ENCODE measurements at places on chromosomes 1 and 21.

DNA sequence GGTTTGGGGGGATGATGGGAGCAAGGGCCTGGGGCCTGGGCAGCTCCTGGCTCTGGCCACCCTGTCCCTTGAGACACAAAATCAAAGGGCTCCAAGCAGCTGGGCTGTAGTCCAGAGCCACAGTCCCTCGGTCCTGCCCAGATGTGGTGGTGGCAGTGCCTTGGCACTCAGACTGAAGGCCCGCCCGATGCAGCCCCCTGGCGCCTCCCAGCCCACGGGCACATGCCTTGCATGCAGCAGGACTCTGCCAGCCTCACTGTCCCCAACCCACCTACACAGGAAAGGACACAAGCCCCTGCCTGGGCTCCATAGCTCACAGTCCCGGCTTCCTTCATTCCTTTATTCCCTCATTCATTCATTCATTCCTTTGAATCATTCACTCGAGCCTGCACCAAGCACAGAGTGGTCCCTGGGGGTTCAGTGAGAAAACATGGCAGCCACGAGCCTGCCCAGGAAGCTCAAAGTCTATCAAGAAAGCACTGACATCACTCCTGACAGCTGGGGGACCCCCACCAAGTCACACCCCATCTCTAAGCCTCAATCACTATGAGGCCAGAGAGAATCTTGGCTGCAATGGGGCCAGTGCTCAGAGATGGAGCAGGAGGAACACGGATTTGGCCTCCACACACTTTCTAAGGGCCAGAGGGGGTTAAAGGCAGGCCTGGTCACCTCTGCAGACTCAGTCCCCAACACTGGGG lies 5.8 kb downstream of the SDC3 start:
- DNase-seq, result no peak

GRCh38 chr21:14285147-14285761 lies 69.3 kb downstream of the RBM11 start:
- DNase-seq, result no peak

GRCh38 chr1:208497866-208498541 lies 253.8 kb upstream of the PLXNA2 start:
- DNase-seq, result no peak

DNA sequence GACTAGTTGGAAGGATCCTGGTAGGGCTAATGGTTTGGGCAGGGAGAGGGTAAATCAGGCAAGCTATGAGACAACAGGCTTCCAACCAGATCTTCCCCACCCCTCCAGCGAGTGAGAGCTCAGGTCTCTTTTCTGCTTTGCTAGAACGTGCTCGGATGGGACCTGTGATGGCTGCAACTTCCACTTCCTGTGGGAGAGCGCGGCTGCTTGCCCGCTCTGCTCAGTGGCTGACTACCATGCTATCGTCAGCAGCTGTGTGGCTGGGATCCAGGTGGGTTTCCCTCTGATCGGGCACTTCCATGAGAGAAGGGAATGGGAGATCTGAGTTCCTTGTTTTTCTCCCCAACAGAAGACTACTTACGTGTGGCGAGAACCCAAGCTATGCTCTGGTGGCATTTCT lies 14.0 kb upstream of the SARS1 start:
- DNase-seq, result no peak

DNA sequence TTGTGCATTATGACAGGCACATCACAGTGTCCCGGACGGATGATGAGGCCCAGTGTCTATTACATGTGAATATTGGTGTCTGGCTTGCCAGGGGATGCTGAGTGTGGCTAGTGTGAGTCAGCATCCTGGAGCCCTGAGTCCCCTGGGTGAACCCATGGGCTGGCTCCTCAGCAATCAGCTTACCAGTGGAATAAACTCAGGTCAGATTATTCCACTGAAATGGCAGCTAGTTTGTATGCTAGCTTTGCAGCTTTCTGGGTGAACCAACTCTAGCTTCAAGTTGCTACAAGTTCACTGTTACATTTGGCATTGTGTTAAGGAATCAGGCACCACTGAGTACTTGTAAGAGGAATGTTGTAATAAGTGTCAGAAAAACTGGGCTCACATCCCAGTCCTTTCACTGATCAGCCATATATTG lies 23.9 kb upstream of the RPTN start:
- no peak for DNase-seq

DNA sequence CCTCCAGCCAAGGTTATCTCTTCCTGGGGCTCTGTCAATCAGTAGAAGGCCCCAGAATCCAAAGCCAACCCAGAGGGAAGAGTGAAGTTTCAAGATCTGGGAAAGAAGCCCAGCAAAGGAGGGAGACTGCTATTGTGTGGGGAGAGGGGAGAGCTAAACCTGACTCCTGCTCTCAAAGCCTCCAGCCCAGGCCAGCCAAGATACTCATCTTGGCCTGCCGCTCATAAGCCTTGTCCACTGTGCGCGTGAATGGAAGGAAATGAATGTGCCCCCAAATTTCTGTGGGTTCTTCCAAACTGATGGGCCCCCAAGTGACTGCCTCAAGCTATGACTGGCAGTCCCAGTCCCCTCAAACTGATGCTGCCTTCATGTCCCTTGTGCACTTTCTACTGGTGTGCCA lies 2.0 kb downstream of the PLXNA2 start:
- no peak for DNase-seq

DNA sequence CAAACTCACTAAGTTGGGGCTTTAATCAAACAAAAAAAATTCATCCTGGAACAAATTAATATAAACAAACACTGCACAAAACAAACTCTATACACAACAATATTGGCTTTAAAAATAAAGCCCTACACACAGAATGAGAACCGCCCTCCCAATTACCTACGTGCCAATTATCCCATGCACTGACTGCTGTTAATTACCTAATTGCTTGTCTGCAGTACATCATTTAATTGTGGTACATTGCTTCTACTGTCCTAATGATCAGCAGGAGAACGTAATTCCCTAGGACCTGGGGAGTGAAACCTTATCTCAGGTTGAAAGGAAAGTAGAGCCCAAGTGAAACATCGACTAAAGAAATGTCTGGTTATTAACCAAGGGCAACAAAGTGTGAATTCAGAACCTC lies 364.5 kb downstream of the KCNH1 start:
- DNase-seq, result no peak

GRCh38 chr1:201444792-201445191 lies 23.3 kb upstream of the TNNI1 start:
- no peak for DNase-seq

- no peak for DNase-seq
Measured at GRCh38 chr1:161072751-161073449, 3.2 kb upstream of the ARHGAP30 start.

- DNase-seq, result no peak
Measured at GRCh38 chr1:14738647-14739046, 140.2 kb downstream of the KAZN start.

GRCh38 chr1:74584185-74584584 lies 71.8 kb upstream of the LRRC53 start:
- DNase-seq, result no peak

DNA sequence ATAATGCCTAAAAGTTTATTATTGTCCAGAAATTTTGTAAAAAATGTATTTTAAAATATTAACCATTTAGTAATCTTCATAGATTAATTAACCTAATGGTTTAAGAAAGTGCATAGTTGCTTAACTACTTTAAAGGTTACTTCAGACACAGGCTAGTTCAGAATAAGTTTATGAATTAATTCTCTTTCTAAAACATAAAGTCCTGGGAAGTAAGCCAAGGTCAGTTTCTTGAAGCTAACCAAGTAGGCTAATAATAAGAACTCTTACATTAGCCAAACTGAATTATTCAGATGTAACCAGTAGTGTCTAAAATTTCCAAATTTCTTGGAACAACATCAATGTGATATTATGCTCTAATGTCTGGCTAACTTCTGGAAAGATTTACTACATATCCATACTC lies 790.4 kb downstream of the NCAM2 start:
- DNase-seq, result no peak

DNA sequence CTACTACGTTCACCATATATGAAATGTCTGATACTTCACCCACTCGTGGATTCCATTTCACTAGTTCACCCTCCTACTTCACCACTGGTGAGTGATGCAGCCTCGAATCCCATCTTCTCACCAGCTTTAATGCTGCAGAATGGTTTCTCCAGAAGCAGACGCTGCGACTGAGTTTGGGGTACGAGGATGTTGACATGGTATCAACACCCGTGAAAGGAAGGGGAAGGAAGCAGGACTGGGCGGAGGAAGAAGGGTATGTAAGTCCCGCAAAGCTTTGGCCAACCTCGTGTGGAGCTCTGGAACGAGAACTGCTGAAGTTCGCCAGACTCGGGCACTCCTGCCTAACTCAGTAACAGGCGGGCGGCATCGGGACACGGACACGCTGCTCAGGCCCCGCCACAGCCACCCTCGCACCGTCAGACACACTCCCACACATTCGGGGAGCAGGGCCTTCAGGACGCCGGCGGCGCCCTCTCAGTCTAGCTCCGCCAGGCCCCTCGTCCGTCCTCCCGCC lies 833 bp upstream of the DIP2A start:
- no peak for DNase-seq

GRCh38 chr1:114181356-114181755 lies 27.7 kb upstream of the SYT6 start:
- DNase-seq, result no peak

- no peak for DNase-seq
Measured at GRCh38 chr1:195933835-195934234, 674.4 kb downstream of the KCNT2 start.

- DNase-seq, result no peak
Measured at GRCh38 chr1:116260115-116260514, 112.9 kb upstream of the ATP1A1 start.

GRCh38 chr1:112508278-112509004 lies at the start of gene WNT2B:
TSS of gene WNT2B (plus strand) at chr1:112508965. CDS start at chr1:112509263, 298 bp downstream.
- peak; percentile 20 for DNase-seq

DNA sequence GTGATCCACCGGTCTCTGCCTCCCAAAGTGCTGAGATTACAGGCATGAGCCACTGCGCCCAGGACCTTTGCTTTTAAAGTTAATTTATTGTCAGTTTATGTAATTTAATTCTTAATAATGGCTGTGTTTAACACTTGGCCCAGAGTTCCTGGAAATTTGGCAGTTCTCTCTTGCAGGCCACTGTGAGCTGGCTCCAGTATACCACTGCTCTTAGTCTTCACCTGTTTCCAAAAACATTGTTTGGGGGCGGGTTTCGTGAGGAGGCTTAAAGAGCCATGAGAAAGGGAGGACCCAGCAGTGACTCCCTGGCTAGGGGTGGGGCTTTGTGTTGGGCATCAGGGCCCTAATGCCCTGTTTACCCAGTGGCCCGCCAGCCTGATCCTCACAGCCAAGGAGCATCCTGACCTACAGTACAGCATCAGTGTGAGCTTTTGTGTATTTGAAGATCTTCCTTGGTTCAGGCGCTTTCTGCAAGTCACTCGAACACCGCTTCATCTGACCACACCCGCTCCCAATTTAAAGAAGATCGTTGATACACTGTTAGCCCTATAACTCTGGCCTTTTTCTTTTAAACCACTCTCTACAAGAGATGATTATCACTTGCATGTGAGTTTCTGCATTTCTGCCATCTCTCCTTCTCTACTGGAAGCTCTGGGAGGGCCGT lies 12.0 kb upstream of the BGLAP start:
- no peak for DNase-seq

DNA sequence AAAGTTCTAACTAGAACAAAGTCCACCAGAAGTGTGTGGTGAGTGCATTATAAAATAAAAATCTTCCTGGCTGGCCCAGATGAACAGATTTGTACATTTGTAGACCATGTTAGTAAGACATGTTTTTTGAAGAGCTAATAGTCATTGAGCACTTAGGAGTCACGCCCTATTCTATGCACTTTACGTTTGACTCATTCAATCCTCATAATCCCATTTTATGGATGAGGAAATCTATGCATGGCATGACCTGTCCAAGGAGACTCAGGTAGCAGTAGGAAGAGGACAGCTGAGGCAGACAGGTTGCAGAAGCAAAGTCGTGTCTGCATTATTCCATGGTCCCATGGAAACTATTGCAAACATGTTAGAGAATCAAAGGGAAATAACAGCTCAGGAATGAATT lies 30.3 kb upstream of the LPAR3 start:
- no peak for DNase-seq

Data from LoVo (cell line).